NCI-H2081 treated with DMSO at 0.1 percent for 48 hours (cell line): ENCODE measurements at places on chromosomes 5 and 9.

DNA sequence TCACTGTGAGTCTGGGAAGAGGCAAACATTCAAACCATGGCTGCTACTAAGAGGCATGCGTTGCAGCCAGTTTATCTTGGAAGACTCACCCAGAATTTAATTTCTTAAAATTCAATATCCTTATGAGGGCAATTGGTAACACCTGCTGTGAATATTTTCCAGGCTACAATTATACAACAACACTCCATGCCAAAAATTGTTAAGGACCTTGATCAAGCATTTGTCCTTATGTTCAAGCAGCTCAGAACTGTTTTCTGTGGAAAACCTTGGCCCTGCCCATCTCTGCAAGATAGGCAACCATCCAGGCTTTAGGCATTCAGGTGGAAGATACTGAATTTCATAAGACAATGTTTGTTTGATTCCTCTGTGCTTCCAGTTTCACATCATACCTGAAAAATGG, 327.8 kb downstream of the FBXL7 start:
- no peak for DNase-seq

- no peak for DNase-seq
Observed at GRCh38 chr9:7387840-7388239, 411.7 kb downstream of the DMAC1 start.

GRCh38 chr5:108326982-108327381, 54.9 kb downstream of the FBXL17 start:
- no peak for DNase-seq

DNA sequence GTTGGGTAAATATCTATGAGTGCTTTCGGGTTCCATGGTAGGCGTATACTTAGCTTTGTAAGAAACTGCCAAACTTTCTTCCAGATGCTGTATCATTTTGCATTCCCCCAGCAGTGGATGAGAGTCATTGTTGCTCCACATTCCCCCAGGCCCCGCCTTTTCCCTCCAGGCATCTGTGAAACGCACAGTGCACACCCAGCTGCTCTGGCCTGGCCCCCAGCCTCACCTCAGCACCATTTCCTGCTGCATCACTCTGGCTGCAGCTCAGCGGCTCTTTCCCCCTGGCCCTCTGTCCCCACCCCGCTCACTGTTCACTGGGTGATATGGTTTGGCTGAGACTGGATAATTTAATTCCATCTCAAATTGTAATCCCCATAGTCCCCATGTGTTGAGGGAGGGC, 76.6 kb upstream of the SPTLC1 start:
- no peak for DNase-seq

DNA sequence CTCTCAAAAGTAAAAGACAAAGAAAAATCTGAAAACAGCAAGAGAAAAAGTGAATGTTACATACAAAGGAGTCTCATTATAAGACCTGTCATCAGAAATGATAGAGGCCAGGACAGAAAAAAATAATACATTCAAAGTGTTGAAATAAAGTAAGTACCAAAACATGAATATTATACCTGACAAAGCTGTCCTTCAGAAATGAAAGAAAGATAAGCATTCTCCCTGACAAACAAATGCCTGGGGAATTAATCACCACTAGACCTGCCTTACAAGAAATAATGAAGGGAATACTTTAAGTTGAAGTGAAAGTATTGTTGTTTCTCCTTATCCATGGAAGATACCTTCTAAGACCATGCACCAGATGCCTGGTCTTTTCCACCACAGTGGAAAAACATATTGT, 1605.2 kb upstream of the CDH6 start:
- no peak for DNase-seq

- no peak for DNase-seq
Observed at GRCh38 chr5:141330299-141331080, at the start of gene PCDHGA1. TSS of gene PCDHGA1 (plus strand) at chr5:141330514.

- DNase-seq, result no peak
Observed at GRCh38 chr5:42302186-42302585, 121.1 kb upstream of the GHR start.

- no peak for DNase-seq
Observed at GRCh38 chr9:126500600-126501382, 112.9 kb upstream of the LMX1B start.

GRCh38 chr5:174172152-174172551, 126.6 kb downstream of the NSG2 start:
- no peak for DNase-seq

DNA sequence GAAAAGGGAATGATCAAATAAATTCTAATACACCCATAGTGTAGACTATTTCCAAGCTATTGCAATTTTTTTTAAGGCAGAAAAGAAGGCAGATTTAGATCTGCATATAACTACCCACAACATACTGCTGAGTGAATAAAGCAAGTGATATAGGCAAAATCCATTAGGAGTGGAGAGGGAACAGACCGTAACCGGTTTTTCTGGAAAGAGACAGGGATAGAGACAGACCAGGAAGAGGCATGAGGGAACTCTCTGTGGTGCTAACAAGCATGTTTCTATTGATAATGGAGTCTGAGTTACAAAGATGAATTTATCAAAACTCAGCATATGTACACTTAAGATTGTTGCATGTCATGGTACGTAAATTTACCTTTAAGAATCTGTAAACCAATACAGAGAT, 14.5 kb downstream of the ZDHHC21 start:
- no peak for DNase-seq

DNA sequence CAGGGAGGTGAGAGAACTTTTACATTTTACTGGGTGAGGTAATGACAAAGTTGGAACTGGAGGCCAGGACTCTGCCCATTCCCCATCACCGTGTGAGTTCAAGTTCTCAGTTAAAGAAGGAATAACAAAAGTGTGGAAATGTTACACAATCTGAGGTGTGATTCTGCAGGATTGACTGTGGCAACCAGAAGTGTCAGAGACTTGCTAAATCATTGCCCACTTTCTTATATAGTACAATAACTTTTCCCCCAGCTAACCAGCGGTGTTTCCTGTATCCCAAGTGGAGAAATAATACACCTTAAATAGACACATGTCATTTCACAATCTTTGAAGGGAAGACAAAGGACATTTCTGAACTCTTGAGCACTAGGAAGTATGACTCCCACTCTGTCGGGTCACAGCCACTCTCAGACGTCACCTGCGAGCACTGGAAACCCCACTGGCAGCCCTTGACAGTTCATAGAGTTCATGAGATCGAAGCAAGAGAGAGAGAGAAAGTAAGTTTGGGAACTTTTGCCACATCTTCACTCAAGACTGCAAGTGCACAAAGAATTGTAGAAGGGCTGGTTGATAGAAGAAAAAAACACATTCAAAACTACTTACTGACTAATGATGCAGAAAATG, 28.4 kb downstream of the PAX5 start:
- DNase-seq, result no peak

- no peak for DNase-seq
Observed at GRCh38 chr5:1515311-1515920, 8.3 kb downstream of the LPCAT1 start.

GRCh38 chr5:53943938-53944337, 366.4 kb downstream of the ARL15 start:
- DNase-seq, result no peak

GRCh38 chr9:88544245-88544644, 9.3 kb downstream of the NXNL2 start:
- no peak for DNase-seq

DNA sequence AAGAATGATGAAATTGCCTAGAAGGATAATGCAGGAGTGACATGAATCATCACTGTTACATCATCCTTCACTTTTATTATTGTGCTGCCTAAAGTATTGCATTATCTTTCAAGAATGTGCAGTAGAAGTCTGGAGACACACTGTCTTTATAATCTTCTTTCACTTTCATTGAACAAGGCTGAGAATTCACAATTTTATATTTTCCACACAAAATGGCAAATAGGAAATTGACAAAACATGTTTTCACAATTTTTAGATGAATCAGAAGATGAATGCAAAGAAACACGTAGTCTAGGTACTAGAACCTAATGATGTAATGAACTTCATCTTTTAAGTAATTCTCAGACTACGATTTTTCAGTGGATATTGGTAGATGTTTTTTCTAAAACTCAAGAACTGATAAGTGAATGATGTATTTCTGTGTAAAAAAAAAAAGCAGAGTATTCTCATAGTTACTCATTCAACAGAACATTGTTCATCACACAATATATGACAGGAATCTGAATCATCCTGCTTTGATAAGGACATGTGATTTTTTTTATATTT, 131.5 kb upstream of the GRHPR start:
- no peak for DNase-seq

DNA sequence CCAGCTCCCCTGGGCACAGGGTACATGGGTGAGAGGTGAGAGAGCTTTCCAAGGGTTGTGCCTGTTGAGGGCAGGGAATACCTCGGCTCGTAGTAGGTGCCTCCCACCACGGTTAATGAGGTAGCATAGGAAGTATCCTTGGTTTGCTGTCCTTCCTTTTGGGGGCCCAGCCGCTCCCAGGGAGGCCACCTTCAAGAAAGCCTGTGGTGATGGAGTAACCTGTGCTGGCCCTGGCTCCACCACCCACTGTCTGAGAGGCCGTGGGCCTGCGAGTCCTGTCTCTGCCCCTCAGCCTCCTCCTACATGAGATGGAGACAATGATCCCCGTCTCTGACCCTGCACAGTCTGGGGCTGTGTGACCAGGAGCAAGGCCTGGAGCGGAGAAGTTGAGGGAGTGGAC, 40.8 kb downstream of the COL27A1 start:
- DNase-seq, result no peak

GRCh38 chr9:38004809-38005560, 64.0 kb downstream of the SHB start:
- DNase-seq, result no peak

DNA sequence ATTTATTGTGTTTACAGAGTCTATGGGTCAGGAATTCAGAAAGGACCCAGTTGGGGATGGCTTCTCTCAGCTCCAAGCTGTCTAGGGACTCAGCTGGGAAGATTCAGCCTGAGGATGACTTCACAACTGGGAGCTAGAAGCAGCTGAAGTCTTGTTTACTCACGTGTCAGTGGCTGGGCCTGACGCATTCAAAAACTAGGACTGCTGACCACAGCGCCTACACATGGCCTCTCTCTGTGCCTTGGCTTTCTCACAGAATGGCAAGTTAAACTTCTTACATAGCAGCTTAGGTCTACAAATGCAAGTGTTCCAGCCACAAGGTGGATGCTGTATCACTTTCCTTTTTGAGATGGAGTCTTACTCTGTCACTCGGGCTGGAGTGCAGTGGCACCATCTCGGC, 16.3 kb upstream of the PPP2CA start:
- DNase-seq, result no peak
